Hepatocyte (in vitro differentiated cells): ENCODE measurements at places on chromosomes 16 and 17. TPM values are rescaled to one million over a fixed set of nuclear protein-coding genes. Genes with fewer than 3 reads are reported as not detected.

Gene CCL1
- total RNA-seq = not detected in 2 replicates

Gene KRTAP4-16
- total RNA-seq = not detected in 2 replicates

Gene RHBDL3
- 0.36 and 0.70 TPM in 2 replicates for total RNA-seq

Gene C16orf74
- 1.4 and 5.3 TPM in 2 replicates for total RNA-seq

Gene GAA
- total RNA-seq = 35.2 and 37.1 TPM in 2 replicates

Gene IRX6
- 0.10 TPM in 1 of 2 replicates, not detected in the other for total RNA-seq

Gene ZNF287
- total RNA-seq = 4.4 and 10.6 TPM in 2 replicates

Gene CPHXL2
- total RNA-seq = not detected in 2 replicates

Gene KCNAB3
- total RNA-seq = 1.4 and 1.8 TPM in 2 replicates

Gene RPAIN
- 57.4 and 57.6 TPM in 2 replicates for total RNA-seq

Gene KRT222
- 1.8 and 2.8 TPM in 2 replicates for total RNA-seq

Gene ZNF469
- total RNA-seq = 0.72 and 1.0 TPM in 2 replicates
